Hematopoietic multipotent progenitor cell treated with erythropoietin and hydrocortisone succinate and interleukin-3 and kit ligand, for 6 days (in vitro differentiated cells): ENCODE measurements at places on chromosomes 6 and 20.

DNA sequence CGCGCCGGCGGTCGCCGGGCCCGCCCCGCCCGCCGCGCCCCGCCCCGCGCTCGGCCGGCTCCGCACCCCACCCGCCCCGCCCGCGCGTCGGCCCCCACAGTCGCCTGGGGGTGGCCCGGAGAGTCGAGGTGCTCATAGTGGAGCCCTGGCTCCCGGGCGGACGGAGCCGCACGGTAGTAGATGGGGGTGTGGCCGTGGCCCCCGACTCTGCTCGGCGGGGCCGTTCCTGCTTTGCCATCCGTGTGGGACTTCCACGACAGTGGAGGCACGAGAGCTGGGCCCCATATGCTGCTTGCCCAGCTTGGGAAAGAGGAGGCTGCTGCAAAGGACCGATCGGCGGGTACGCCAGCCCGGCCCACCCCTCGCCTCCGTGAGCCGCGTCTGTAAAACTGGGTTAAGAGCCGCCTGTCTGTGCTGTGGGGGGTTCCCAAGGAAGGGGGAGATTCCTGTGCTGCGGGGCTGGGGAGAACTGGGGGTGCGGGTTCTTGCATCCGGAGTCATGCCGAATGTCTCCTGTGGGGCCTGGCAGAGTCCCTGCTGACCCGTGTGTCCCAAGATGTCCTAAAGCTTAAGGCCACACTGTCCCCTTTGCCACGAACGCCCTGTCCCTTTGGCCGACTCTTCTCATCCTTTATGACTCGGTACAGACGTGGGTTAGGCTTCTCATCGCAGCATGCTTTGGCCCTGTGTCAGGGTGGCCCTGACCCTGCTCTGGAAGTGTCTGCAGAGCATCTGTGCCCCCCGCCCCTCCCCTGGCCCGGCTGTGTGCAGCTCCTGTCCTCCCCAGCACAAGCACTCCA lies at the start of gene OPRL1:
OPRL1 (plus strand) TSS at position 70 of the 800 bp plus-strand sequence. CDS start 12,639 bp downstream, outside the sequence.
- DNase-seq: no peak

GRCh38 chr6:40139447-40139846 lies 205.2 kb upstream of the MOCS1 start:
- DNase-seq: no peak

GRCh38 chr20:57165427-57166004 lies 100.9 kb downstream of the BMP7 start:
- no peak for DNase-seq

DNA sequence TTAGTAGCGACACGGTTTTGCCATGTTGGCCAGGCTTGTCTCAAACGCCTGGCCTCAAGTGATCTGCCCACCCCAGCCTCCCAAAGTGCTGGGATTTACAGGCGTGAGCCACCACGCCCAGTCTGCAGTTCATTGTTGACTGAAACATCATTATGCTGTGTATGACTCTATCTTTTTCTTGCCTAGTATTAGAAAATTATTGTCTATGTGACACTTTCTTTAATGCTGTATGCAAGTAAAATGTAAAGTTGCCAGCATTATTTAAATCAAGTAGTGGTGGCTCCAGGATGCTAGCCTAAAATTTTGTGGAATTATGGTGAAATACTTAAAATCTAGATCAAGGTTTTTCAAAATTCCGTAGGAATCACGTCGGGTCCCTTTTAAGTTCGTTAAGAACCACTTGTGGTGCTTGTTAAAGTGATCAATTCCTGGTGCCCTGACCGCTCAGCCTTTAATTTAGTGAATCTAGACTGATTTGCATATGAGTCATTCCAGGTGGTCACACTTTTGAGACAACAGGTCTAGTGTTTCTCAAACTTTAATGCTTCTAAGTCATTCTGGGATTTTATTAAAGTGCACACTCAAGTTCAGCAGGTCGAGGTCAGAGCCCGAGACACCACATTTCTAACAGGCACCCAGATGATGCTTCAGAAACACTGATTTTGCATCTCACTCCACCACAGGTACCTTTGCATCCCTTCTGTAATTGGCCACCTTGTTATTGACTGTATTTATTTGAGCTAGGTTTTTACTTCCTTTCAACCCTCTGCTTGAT lies 132.6 kb upstream of the MTHFD1L start:
- no peak for DNase-seq

GRCh38 chr6:27839626-27840475 lies 72.3 kb downstream of the OR2B2 start:
- DNase-seq: peak; percentile 84

- no peak for DNase-seq
Measured at GRCh38 chr6:170279426-170279825, 11.5 kb downstream of the DLL1 start.

DNA sequence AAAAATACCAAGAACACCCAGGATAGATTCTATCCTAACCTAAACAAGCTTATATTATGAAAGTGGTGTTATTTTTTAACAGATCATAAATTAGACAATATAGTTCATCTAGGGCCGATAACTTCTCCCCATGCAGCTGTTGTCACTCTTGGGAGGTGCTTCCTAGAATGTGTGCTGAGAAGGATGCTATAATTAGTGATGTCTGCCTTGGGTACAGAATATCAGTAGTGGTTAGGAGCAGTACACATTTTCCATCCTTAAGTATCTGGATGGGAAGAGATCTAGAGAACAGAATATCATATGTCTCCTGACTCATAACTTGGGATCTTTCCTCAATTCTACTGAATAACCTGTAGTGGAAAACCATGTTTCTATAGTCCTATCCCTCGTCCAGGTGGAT lies 214.5 kb downstream of the BCKDHB start:
- no peak for DNase-seq

- DNase-seq: no peak
Measured at GRCh38 chr6:41065550-41066026, 6.6 kb downstream of the OARD1 start.

GRCh38 chr6:72969666-72970065 lies 255.6 kb downstream of the KHDC1L start:
- no peak for DNase-seq

GRCh38 chr6:15320693-15321092 lies 74.8 kb downstream of the JARID2 start:
- DNase-seq: no peak

DNA sequence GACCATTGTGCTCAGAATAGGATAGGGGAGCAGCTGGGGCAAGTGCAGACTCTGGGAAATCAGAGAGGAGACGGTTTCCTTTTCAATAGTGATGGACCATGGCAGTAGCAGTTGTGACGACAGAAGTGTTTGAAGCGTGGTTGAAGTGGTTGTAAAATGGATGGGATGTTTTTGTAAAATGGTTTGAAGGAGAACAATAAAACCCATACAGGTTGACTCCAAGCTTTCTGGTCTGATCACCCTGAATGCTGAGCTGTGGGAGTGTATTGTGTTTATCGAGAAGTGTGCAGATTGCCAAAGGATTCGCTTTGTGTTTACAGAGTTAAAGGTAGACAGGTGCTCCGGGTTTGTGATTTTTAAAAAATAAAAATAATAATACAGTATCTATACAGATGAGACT lies 255.2 kb upstream of the SULF2 start:
- DNase-seq: no peak

GRCh38 chr6:147268254-147268653 lies 64.0 kb downstream of the STXBP5 start:
- DNase-seq: no peak

DNA sequence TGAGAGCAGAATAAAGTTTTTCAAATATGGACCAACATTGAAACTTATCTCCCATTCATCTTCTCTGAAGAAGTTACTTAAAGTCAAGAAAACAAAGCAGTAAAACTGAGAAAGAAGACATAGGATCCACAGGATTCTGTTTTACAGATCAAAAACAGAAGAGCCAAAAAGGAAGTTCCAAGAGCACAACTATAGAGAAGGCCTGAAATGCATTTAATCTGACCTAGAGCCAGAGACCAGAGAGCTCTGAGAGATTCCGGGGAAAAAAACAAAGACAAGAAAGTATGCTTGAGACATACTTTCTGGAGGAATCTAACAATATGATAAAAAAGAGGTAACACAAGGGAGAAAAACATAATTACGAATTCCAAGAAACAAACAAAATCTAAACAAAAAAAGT lies 26.1 kb downstream of the SRPK1 start:
- DNase-seq: no peak

DNA sequence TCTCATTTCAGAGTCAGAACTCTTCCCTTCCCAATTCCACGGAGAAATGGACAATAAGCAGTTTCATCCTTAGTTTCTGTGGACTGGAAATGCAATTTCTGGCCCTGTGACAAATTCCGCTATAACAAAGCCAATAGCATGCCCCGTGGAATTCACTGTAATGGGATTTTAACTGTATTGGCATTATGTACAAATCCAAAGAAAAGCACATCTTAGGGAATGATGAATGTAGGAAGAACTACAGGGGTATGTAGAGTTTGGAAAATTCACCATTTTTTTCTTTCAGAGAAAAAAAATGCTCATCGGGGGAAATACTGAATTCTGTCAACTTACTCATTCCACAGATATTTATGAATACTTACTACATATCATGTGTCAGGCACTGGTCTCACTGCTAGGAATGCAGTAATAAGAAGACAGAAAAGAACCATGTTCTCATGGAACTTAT lies 43.5 kb downstream of the KIF6 start:
- DNase-seq: no peak

DNA sequence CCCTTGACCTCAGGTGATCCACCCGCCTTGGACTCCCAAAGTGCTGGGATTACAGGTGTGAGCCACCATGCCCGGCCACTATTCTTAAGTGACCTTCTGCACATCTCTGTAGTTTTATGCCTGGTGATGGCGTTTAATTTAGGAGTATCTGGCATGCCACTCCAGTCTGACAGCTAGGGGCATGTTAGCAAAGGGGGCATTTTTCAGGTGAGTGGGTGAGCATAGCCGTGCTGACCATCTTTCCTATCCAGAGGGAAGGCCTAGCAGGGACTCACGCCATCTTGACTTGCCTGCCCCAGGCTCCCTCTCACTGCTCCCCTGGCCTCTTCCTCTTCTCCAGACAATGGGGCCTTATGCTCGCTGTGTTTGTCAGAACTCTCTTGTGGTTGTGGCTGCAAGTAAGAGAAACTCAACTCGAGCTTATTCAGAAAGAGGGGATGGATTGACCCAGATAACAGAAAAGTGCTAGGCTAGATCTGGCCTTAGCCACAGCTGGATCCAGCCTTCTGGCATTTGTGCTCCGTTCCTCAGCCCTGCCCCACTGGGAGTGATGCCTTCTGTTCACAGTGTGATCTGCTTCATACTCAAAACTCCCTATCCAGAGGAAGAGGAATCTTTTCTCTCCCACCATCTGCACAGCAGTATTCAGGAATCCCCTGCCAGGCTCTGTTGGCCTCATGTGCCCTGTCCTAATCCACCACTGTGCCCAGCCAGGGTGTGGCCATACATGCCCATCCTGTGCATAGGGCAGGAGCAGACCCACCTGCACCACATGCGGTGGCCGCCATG lies 174.5 kb upstream of the AKAP12 start:
- no peak for DNase-seq

DNA sequence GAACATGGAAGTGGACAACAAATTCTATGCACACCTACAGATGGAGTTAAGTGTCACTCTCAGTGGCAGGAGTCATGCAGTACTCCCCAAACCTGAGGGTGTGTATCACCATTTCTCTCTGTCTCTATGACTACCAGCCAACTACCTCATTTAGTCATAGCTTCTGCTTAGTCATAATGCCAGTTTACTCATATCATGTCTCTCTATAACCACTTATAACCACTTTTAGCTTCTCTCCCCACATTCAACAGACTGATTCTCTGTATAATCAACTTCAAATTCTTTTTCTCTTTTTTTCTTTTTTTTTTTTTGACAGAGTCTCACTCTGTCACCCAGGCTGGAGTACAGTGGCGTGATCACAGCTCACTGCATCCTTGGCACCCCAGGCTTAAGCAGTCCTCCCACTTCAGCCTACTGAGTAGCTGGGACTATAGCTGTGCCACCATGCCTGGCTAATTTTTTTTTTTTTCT lies 13.8 kb upstream of the GTF3C6 start:
- DNase-seq: peak; percentile 95

- DNase-seq: peak; percentile 74
Measured at GRCh38 chr6:2765896-2766766, 938 bp downstream of the WRNIP1 start.

- DNase-seq: no peak
Measured at GRCh38 chr6:101224751-101225150, 168.8 kb upstream of the GRIK2 start.

- DNase-seq: no peak
Measured at GRCh38 chr20:57785061-57785460, 75.2 kb upstream of the PMEPA1 start.

DNA sequence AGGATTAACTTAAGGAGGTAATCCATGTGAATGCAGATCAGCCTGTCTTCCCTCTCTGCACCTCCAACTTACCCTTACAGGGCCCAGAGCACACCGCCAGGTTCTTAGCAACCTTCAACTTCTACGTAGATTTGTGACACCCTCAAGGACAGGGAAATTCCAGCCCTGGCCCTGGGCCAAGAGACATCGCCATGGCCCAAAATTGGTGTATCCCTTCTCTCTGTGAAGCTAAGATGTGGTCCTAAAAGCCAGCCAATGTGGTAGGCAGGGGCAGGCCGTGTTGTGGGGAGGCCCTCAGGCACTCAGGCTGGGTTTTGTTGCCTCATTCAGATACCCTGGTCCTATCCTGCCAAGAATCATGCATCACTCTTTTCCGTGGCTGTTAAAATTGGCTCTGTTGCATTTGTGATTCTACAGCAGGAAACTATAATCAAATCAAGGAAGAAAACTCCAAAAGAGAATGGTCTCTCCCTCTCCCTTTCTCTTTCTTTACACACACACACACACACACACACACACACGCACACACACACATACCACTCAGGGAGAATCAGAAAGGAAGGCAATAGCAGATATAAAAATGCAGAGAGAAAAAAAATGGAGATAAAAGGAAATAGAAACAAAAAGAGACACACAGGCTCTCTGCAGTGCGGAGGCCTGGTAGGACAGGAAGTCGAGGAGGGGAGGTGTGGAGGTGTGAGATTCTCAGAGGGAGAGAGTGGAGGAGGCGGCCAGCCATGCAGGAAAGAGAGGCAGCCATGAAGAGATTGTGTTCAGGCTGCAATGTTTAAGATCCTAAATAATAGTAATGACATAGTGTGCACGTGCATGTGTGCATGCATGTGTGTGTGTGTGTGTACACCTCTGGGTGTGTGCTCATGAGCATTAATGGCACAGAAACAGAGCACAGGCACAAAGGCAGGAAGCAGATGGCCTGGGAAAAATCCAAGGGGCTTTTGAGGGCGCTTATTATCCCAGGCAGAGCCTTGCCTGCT lies 201.8 kb upstream of the LRFN2 start:
- DNase-seq: no peak

DNA sequence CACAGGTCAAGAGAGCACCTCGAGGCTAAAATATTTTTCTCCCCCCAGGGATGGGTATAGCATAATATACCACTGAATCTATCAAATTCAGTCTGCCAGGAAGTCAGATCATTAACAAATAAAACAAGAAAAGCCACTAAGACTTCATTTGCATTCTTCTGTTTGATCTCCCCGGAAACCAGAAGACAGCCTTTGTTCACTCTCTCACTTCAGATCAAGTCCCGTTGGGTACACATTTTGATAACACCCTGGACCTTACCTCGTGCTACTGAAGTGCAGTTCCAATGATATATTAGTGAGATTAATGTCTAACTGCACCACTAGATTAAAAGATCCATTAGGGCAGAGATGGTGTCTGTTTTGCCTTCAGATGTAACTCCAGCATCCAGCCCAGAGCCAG lies 157.7 kb upstream of the B3GAT2 start:
- no peak for DNase-seq
